ENCODE measurements at places on chromosomes 13 and 19.

DNA sequence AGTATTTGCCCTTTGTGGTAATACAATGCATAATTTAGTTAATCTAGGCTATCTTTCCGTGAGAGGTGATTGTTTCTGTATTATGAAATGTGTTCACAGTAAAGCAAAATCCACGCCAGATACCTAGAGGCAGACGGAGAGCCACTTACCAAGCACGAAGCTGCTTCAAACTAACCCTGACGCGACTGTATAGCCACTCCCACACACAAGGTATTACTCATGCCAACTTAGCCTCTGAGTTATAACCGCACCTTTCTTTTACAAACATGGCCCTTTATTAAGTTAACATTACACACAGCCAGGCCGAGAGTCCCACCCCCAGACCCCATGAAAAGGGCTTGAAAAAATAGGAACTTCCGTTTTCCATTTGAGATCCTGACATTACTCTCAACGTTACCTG is 185.7 kb downstream of the ABCC4 start:
- DNase-seq, result no peak

DNA sequence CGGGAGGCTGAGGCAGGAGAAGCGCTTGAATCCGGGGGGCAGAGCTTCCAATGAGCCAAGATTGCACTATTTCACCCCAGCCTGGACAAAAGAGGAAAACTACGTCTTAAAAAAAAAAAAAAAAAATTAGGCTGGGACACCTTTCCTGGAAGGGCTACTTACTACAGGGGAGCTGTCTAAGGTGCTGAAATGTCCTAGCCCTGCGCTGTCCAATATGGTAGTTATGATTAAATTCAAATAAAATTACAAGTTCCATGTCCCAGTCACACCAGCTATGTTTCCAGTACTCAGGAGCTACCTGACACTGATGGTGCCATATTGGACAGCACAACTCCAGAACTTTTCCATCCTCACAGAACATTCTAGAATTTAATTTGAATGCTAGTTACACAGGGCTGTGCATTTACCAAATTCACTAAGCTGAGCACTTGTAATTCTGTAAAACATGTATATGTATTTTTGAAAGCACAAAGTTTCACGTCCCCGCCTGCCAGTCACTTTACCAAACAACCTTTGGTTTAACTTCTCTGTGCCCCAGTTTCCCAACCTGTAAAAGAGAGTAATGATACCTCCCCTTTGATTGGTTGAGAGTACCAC is 9.2 kb upstream of the ZSCAN22 start:
- no peak for DNase-seq

GRCh38 chr13:34942732-34943435 is 814 bp downstream of the NBEA start:
- DNase-seq, result no peak

DNA sequence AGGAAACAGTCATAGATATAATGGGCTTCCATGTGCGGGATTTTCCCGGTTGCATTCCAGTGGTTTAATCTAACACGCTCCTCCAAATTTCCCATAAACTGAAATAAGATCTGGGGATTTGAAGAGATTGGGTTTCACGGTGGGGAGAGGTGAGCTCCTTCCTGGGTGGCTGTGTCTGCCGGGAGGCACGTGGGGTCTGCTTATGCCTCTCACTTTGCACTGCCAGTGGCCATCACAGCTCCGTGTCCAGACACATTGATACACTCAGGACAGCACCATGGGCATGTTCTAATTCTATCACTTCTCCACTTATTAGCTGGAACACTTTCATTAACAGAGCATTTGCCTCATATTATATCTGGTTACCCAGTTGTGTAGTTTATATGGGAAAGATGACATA is 73.4 kb downstream of the SOX1 start:
- DNase-seq, result no peak

DNA sequence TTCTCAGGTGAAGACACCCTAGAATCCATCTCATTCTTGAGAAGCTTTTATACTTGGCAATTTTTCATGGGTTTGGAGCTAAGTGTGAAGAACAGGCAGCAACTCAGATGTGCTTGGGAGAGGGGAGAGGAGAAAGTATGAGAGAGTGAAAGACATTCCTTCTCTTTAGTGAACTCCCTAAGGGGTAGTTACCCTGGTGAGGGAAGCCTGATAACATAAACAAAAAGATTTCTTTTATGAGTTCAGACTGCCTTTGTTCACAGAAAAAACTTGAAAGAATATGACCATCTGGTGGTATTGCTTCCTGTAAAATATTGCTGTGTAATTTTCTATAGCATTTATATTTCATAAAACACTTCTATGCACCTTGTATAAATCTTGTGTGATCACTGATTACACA is at the start of gene STOML3:
STOML3 (minus strand) TSS at position 139 of the 400 bp plus-strand sequence; CDS start at position 29, 110 bp downstream.
- no peak for DNase-seq

DNA sequence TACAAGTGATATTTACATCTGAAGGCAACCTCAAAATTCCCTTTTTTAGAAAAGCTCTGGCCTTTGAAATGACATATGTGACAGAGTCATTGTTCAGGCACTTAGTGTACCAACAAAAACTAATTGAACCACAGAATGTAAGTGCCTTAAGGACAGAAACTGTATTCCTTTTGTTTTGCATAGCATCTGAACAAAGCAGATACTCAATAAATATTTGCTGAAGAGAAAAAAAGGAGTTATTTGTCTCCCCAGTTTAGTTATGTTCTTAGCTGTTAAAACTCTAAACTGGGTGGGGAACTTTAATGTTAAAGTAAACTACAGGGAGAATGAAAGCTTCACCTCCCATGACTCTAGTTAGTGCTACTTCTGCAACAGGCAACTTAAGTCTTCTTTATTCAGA is 56.8 kb upstream of the KLF5 start:
- DNase-seq, result no peak

DNA sequence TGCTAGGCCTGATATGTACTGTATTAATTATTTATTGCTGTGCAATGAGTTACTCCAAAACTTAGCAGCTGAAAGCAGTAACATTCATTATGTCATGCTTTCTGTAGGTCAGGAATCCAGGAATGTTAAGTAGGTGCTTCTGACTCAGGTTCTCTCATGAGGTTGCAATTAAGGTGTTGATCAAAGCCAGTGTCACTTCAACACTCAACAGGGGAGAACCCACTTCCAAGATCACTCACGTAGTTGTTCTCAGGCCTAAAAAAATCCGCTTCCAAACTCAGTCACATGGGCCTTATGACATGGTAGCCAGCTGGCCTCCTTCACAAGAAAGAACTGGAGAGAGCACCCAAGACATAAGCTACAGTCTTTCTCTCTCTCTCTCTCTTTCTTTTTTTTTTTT is 211.1 kb upstream of the NBEA start:
- DNase-seq, result no peak

- DNase-seq, result no peak
Observed at GRCh38 chr13:49604570-49604969, 19.2 kb upstream of the RCBTB1 start.

GRCh38 chr19:53813996-53814395 is 10.1 kb downstream of the NLRP12 start:
- DNase-seq, result no peak

DNA sequence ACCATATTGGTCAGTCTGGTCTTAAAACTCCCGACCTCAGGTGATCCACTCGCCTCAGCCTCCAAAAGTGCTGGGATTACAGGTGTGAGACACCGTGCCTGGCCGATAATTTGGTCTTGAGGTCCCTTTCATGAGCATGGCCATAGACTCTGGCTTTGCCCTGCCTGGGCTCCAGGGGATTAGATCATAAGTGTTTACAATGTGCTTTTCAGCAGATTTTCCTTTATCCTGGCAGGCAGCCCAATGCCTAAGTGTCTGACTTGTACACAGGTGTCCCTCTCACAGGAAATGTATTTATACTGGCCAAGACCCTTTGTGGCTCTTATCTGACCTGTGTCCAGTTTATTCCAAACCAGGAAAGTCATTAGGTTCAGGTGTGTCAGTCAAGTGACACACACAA is 15.9 kb downstream of the BCAM start:
- no peak for DNase-seq

DNA sequence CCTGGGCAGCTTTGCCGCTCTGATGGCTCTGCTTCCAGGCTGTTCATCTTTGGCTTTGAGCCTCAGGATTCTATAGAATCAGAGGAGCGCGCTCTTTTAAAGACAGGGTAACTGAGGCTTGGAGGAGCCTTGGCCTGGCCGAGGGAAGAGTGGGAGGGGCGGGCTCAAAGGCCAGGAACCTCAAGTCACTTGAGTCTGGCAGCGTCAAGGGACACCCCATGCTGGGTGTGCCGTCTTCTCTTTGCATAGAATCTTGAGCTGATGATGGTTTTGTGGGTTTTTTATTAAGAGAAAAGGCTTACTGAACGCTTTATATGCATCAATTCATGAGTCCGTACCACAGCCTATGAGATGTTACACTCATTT is 1.1 kb downstream of the PGLS start:
- DNase-seq, result no peak

GRCh38 chr13:33262997-33263396 is 22.6 kb downstream of the STARD13 start:
- no peak for DNase-seq

DNA sequence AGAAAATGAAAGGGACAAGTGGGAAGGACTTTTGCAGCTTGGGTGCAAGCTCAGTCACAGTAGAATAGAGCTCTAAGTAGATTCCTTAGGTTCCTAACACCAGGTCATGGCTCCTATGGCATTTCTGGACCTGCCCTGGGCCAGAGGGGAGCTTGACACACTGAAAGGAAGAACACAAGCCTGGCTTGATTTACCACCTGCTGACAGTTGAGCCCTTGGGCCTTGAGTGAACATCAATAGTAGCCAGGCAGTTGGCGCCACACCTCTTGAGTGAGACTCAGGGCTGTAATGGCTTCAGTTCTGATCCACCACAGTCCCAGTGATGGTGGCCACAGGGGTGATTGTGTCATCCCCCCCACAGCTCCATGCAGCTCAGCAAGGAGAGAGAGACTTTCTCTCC is 221.9 kb upstream of the PCDH17 start:
- DNase-seq, result no peak
